ENCODE measurements at places on chromosomes 16 and 17.
A peak's percentile ranks its signal among the peaks of the same experiment; 100 is the strongest.

- DNase-seq = peak; percentile 84
These were observed 563.9 kb downstream of the TOX3 start for GRCh38 chr16:51982715-51983680.

GRCh38 chr17:18045691-18046350, 6.6 kb downstream of the GID4 start:
- no peak for DNase-seq

DNA sequence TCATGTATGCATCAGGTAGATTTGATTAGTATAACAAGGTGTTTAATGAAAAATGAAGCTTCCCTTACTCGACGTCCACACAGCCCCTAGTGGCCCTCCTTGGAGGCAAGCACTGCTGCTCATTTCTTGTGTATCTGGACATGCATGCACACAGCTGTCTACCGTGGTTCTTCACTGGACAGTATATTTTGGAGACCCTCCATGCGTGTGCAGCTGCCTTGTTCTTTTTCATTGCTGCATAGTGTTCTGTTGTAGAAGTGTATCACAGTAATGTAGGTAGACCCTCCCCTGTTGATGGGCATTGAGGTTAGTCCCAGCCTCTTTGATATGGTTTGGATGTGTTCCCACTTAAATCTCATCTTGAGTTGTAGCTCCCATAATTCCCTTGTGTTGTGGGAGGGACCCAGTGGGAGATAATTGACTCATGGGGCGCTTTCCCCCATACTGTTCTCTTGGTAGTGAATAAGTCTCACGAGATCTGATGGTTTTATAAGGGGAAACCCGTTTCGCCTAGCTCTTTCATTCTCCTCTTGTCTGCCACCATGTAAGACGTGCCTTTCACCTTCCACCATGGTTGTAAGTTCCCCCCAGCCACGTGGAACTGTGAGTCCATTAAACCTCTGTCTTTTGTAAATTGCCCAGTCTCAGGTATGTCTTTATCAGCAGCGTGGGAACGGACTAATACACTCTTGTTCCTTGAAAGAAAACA, 6.3 kb downstream of the CMIP start:
- no peak for DNase-seq

DNA sequence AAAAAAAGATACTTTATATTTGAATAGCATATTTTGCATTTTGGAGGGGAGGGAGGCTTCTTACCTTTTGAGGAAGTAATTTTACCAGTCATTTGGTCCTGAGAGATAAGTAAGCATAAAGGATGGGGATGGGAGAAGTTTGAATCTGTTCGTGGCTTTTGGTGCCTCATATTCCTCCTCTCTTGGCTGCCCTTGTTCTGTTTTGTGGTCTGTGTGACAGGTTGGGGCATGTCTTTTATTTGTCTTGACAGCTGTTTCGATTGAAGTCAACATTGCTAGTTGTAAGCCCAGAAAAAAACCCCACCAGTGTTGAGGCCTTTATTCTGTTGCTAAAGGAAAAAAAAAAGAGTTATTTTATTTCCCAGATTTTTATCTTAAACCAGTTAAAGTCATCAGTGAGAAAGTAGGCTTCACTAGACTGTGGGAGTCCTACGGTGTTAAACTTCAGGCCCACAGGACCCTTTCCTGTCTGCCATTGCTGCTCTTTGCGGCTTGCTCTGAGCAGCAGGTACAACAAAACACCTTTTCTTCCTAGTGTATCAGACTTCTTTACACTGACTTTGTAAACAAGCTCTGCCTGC, 11.4 kb downstream of the SLC7A6 start:
- no peak for DNase-seq

GRCh38 chr16:63361032-63361624, 1324.9 kb upstream of the CDH8 start:
- peak; percentile 74 for DNase-seq

DNA sequence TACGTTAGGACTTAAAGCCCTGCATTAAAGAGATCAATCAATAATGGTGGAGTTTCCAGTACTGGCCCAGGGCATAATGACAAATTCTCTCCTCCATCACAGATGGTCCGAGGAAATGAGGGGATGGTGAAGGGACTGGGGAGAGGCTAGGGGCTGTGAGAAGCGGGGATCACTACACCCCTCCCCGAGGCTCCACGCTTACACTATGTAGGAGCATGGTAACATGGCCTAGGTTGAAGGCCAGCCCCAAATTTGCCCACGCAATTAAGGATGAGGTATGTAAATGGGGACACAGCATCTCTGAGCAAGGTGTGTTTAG, 8.0 kb upstream of the AKTIP start:
- DNase-seq = no peak

GRCh38 chr17:17724307-17725010, 43.2 kb downstream of the RAI1 start:
- DNase-seq = peak; percentile 90

DNA sequence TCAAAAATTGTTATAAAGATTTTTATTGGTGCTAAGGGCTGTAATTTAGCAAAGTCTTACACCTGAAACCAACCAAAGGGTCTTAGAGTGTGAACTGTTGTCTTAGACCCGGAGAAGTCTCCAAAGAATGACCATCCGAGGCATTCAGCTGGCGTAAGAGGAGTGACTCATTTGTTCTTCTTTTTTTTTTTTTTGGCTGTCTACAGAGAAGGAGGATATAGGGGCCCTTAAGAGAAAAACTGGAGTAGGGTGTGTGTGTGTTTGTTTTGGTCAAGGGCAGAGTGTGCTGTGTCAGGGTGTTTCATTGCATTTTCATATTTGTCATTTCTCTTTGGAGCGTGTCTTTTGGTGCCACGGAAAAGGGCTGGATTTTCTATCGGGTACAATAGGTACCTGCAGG, 508.0 kb downstream of the WWOX start:
- DNase-seq = no peak

- no peak for DNase-seq
These were observed 13.7 kb downstream of the N4BP1 start for GRCh38 chr16:48596326-48596725.

DNA sequence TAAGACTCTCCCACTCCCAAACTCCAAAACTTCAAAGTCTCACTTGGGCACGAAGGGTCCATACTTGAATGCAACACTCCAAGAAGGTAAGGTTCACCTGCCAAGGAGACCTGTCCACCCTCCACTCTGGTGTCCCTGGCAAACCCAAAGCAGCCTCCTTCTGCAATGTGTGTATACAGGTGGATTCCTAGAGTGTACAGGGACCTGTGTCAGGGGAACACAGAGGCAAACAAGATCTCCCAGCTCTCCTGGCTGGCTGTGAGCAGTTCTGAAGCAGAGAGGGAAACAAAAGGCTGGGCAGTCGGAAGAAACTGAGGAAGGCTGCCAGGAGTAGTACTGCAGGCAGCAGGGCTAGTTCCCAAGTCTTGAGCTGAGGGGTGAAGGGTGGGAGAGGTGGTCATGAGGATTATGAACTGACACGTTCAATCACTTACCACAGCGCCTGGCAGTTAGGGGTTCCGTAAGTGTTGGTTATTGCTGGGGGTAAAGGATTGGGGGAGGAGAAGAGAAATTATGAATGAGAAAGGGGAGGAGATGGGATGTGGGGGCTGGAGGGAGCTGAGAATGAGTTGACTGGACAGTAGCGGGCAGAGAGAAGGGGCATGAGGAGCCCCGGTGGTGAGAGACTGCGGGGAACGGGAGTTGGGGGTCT, 795 bp downstream of the KCTD13 start:
- DNase-seq = peak; percentile 35

GRCh38 chr16:71357681-71358080, 842 bp upstream of the CALB2 start:
- DNase-seq = peak; percentile 58

DNA sequence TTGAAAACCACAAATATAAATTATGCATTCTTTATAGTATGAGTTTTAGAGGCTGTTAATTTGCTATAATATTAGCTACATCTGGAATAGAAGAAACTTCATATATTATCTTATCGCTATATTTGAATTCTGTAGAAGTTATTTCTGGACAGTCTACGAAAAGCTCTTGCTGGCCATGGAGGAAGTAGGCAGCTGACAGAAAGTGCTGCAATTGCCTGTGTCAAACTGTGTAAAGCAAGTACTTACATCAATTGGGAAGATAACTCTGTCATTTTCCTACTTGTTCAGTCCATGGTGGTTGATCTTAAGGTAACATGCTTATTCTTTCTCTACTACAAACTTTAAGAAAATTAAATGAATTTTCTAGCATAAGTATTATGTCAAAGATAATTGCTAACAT, 96.8 kb downstream of the OMG start:
- DNase-seq = no peak

DNA sequence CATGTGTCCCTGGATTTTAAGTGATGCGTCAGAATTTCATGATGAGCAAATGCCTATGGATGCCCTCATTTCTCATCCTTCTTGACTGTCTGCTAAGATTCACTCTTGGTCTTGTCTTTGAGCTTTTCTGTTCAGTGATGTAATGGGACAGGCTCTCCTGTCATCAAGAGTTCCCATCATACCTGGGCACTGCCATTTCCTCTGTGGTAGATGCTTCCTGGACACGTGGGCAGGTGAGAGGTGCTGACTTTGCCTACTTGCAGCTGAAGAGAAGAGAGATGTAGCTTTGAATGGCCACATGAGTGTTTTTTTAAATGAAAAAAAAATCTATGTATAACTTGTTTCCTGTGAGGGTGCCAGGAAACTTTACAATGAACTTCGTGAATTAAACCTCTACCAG, 557.7 kb downstream of the MAF start:
- no peak for DNase-seq

DNA sequence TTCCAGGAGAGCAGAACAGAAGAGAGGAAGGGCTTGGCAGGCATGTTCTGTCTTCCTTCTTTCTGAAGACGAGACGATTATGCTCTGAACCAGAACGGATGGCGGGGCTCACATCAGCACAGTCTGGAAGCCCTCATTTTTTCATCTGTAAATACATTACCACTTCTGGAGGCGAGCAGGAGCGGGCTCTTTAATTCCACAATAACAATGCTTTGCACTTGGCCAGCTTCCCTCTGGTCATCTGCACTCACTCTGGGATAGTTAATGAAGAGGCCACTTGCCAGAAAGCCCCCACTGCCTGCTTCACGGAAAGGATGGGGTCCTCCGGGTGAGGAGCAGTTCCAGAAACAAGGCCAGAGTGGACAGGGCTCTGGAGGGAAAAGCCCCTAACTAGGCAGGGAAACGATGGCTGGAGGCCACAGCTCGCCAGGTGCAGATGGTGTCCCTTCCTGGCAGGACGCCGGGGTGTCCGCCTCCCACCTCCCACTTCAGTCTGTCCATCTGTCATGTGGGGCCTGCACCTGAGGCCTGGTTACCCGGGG, 13.1 kb upstream of the BCAR1 start:
- no peak for DNase-seq

- DNase-seq = no peak
These were observed 27.4 kb downstream of the BCO1 start for GRCh38 chr16:81265658-81266451.

DNA sequence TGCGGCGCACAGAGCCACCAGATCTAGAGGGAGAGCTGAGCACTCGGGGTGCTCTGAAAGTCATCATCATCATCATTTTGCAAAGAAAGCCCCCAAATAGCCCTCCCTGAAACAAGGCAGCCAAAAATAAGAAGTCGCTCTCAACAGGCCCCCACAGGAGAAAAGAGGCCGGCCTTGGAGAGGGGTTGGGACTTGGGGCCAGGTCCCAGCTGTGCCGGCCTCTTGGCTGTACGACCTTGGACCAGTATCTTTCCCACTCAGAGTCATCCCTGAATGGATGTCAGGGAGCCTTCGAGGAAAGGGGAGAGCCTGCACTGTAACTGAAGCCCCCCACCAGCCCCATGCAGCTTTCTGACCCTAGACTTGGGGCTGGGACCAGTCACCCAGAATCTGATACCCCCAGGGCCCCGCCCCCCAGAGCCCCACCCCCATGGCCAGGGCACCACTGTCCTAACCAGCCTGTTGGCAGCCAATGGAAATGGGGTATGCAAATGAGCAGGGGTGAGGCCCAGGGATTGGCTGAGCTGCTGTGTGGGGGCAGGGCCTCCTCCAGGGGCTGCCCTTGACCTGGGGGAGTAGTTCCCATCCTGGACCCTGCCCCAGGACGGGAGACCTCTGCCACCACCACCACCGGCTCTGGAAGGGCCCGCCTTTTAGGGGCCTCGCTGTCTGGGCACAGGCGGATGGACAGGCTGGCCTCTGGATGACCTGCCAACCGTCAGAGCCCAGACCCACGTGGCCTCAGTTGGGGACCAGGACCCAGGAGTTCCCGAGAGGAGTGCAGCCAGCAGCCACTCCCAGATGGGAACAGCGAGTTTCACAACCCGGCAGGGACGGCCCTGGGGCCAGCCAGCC, 15.4 kb downstream of the ZFPM1 start:
- DNase-seq = peak; percentile 88

DNA sequence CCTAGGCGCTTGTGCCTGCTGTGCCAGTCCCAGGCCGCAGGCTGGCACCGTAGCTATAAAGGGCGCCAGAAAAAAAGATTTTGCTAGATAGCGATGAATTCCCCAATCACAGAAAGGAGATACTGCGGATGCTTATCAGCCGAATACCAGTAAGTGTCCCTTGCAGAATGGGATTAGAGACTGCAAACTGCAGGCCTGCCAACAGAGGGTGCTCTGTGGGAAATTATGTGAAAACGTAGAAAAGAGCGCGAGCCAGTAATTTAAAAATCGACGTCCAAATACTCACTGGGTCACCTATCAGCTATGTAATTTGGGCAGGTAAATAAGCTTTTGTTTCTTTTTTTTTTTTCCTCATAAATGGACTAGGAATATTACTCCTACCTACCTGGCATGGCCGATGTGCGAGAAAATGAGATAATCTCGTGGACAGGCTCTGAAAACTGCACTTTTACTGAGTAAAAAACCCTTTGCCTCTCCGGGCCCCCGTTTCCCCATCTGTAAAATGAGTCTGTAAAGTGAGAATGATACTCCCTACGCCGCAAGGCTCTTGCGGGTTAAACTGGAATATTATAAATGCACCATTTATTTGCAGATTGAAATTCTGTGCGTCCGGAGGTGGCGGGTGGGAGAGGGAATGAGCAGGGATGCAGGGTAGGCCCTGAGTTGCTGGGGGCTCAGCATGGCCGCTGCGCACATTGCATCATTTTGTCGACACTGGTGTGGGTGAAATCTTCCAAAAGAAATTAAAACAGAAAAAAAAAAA, 1.2 kb upstream of the COG1 start:
- DNase-seq = peak; percentile 78

DNA sequence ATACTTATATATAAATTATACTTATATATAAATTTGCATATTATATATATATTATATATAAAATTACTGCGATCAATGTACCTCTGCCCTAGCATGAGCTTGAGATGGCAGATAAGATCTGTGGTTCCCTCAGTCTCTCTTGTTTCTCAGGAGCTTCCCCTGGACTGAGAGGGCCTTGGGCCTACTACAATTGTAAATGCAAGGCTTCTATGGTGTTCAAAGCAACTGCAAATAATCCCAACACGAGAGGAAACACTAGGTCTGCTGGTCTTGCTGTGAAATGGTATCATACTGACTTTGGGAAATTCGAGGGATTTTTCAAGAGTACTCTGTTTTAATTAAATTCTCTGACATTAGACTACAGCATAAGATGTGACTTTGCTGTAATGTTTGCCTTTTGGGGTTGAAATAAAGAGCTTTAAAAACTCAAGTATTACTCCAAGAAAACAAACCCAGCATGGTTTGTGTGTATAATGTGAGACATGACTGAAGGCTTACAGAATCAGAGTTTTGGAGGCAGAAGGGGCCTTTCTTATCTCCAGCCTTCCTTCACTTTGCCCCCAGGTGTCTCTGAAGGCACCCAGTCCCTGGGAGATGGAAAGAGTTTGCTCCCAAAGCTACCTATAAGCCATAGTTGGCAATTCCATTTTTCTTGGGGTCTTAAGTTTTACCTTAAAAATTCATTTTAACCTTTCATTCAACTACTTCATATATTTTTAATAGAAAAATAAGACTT, 24.2 kb downstream of the ACSM1 start:
- no peak for DNase-seq

Data from neural progenitor cell (in vitro differentiated cells).